ENCODE measurements at places on chromosomes 7 and 10. TPM values are rescaled to one million over a fixed set of nuclear protein-coding genes. Genes with fewer than 3 reads are reported as not detected.

Gene SPDYE16
- total RNA-seq, result not detected

Gene CPN1
- not detected for total RNA-seq

Gene CAV2
- 97.6 TPM for total RNA-seq

Gene LOXL4
- 6.9 TPM for total RNA-seq

Gene OR2A1
- 0.15 TPM for total RNA-seq

Gene SLC35G1
- total RNA-seq, result 7.0 TPM

Gene TMEM270
- not detected for total RNA-seq

Gene HMX2
- not detected for total RNA-seq

Gene PDZD7
- 0.66 TPM for total RNA-seq

Gene ZNF503
- 10.9 TPM for total RNA-seq

Gene IQUB
- 3.3 TPM for total RNA-seq

Gene HOXA6
- 16.0 TPM for total RNA-seq

Gene TWIST1
- 99.5 TPM for total RNA-seq

Gene LBX1
- total RNA-seq, result not detected

Gene TMEM273
- 9.1 TPM for total RNA-seq

Gene PNLIPRP1
- not detected for total RNA-seq

Gene HOXA11
- total RNA-seq, result 1.9 TPM

Gene SEMA4G
- total RNA-seq, result 2.9 TPM

Gene CYP3A5
- 15.4 TPM for total RNA-seq

Gene ATOH7
- 0.64 TPM for total RNA-seq

Gene ERVW-1
- not detected for total RNA-seq

Gene HOXA4
- total RNA-seq, result 2.0 TPM

Gene SPDYE8
- total RNA-seq, result not detected

Gene NEBL
- total RNA-seq, result 3.8 TPM

Gene CPVL
- 44.2 TPM for total RNA-seq
